ENCODE measurements at places on chromosomes 2 and 18.

DNA sequence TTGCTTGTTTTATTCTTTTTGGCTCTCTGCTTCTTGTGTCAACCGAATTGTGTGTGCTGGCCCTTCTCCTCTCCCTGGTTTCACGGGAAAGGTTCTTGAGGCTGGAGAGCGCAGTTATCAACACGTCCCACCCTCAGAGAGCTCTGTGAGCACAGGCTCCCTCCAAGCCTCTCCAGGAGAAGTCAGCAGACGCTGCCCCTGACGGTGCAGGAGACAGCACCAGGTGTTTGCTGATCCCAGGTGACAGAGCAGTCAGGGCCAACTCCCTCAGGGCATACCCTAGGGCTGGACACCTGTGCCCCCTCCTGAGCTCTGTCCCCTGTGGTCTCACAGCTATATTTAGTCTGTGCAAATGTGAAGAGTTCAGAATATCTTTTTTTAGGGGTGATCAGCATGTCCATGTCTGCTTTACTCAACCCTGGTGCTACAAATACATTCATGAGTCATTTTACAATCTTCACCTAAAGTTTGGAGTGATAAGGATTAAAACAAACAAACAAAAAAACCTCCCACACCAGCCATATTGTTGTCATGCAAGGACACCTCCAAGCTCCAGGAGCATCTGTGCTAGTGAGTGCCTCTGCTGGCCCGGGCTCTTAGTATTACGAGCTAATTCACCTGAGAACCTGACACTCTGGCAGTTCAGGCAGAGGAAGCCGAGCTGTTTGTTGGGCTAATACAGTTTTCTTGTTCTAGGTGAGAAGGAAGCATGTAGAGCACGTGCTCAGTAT, 65.9 kb upstream of the TMEM200C start:
- DNase-seq = no peak

- no peak for DNase-seq
Observed at GRCh38 chr2:179875864-179876263, 14.5 kb upstream of the ZNF385B start.

DNA sequence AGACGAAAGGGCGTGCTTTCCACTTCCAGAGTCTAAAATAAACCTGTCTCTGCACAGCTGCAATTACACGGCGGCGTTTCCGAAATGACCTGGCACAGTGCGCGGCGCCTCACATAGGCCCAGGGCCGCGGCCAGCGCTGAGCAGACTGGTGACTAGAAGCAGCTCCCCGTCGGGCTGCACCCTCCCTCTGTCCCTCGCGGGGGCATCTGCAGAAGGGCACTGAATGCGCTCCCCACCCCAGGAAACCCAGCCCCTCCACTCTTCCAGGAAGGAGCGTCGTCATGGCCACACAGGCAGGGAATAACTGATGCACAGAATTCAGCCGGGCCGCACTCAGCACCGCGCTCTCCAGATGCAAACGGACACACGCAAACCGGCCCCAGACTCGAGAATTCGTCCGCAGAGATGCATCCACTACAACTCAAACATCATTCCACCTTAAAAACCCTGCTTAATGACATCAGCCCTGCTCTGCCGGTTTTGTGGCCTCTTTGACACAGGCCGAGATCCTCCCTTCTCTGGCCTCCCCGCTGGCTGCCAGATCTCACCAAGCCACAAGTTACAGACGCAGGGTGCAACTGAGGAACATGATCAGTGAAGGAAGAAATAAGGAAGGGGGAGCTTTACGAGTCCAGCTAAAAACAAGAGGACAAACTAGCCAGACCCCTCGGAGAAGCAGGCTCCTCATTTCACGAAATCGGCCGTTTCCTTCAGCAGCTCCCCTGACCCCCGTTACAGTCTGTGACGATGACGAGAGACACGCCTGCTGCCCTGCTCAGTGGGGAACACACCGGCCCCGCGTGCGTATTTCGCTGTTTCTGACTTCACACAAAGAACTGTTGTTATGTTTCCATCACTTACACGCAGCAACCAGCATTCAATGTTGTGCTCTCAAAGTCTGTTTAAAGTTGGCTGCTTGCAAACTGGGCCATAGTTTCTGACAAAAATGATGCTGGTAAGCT, 40.2 kb downstream of the MBP start:
- DNase-seq = no peak

- DNase-seq = peak; percentile 83
Observed at GRCh38 chr18:12391487-12392165, 14.6 kb upstream of the AFG3L2 start.

DNA sequence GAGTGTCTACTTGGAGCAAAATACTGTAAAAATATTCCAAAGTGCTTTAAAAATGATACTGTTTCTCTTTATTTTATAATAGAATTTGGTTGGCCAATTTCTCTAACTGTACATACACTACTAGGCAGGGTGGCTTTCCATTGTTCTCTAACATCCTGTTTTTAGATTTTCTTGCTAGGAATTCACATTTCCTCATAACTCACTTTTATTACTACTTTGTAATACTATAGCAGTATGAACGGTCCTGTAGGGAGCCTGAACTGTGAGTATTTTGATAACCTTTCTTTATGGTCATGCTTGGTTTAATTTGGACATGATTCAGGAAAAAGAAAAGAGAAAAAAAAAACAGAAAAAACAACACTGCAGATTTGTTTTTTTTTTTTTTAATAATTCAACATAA, 37.8 kb downstream of the GCG start:
- DNase-seq = peak; percentile 79

- DNase-seq = no peak
Observed at GRCh38 chr2:23606196-23606595, 221.2 kb downstream of the KLHL29 start.

DNA sequence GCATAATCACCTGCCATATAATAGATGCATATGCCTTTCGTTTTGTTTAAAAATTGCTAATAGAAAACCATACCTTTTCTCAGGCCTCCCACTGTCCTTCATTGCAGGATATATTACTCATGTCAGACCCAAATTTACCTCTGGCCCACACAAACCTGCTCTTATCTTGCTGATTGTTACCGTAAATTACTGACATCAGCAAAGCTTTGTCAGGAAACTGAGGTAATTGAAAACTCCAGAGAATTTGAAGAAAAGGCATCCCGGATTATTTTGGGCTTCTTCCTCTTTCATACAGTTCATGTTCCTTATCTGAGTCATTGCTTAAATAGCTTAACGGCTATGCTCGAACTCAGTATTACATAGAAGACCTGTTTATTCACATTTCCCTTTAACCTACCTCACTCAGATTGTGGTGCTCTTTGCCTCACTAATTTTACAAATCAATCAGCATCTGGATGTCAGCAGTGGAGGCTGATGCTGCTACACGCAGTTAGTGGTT, 145.7 kb downstream of the ZEB2 start:
- DNase-seq = no peak

DNA sequence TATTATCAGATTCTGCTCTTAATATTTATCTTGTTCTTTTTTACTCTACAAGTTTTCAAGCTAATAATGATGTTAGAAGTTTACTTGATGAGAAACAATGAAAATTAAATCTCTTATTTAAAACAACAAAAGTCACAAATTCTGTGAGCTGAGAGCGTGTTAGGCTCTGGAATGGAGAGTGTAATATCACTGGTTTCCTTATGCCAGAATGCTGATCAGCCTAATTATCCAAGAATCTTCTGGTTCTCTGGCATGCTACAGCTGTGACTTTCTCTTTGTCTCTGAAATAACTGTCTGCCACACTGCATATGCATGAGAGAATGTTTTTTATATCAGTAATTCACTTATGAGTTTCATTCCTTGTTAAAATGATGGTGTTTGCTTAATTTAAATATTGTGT, 236.7 kb downstream of the PARD3B start:
- DNase-seq = no peak

- no peak for DNase-seq
Observed at GRCh38 chr2:209570194-209570593, 146.3 kb downstream of the MAP2 start.

- DNase-seq = peak; percentile 59
Observed at GRCh38 chr2:48715956-48716355, 39.6 kb downstream of the LHCGR start.

- DNase-seq = no peak
Observed at GRCh38 chr2:157868993-157869392, 7.1 kb downstream of the ACVR1 start.

DNA sequence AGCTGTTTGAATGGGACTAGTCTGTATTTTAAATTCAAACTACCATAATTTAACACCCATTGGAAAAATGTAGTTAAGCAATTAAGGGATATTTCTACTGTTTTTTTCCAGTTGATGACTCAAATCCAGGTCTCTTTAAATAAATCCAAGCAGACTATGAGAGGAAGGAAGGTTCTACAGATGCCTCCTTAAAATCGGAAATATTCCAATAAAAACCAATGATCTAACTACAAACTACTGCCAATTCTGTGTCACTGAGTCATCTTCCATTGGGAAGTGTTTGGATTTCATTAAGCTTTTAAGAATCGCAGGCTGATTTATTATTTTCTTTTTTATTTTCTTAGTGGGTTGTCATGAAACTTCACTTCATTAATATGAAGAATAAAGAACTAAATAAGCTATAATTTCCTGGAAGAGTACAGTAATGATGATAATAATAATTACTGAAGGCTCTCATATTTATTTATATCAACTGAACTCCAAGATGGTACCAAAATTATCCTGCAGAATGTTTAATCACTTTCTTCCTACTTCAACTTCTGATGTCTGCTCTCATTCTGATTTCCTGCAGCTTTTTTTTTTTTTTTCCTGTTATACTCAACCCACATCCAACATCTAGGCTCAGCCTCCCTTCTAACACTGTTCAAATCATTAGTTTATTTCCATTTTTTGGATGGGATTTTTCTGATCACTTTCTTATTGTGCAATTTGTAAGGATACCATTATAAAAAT, 166.3 kb upstream of the FN1 start:
- DNase-seq = no peak

GRCh38 chr2:205177546-205177945, 504.8 kb upstream of the NRP2 start:
- DNase-seq = peak; percentile 7

GRCh38 chr2:99481941-99482340, 7.9 kb downstream of the REV1 start:
- peak; percentile 21 for DNase-seq

- DNase-seq = peak; percentile 13
Observed at GRCh38 chr2:148582679-148583511, 61.7 kb upstream of the EPC2 start.

- peak; percentile 69 for DNase-seq
Observed at GRCh38 chr2:218607436-218608115, at the start of gene PLCD4. TSS of gene PLCD4 (plus strand) at chr2:218607899. CDS start at chr2:218615740, 7,841 bp downstream.

- DNase-seq = no peak
Observed at GRCh38 chr18:45252474-45252873, 362.8 kb upstream of the SLC14A2 start.

DNA sequence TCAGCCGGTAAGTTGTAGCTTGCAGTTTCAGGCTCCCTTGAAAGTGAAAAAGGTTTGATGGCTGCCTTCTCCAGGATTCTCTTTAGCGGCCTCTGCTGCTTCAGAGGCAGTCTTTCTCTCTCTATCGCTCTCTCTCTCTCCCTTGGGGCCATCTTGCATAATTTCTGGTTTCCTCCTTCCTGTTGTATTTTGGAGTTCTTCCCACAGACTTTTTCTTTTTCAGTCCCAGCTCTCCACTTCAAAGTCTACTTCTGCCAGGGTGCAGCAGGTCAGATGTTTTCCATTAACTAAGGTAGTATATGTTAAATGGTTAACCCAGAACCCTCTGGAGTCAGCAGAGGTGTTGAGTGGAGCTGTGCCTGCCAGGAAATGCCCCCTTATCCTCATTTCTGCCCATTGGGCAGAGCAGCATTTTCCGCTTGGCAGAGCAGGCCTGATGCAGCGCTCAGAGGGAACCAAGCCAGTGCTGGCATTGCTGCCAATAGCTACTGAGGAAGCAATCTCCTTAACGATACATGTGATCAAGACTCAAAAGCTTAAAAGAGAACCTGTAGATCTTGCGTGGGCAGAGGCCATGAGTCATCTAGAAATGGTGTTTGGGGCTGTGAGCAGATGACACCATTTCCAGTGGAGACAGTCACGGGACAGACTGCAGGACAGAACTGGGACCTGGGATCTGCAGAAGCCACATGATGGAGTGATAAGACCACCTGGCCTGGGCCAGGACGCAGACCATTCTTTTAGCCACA, 20.8 kb downstream of the DBI start:
- DNase-seq = peak; percentile 91

DNA sequence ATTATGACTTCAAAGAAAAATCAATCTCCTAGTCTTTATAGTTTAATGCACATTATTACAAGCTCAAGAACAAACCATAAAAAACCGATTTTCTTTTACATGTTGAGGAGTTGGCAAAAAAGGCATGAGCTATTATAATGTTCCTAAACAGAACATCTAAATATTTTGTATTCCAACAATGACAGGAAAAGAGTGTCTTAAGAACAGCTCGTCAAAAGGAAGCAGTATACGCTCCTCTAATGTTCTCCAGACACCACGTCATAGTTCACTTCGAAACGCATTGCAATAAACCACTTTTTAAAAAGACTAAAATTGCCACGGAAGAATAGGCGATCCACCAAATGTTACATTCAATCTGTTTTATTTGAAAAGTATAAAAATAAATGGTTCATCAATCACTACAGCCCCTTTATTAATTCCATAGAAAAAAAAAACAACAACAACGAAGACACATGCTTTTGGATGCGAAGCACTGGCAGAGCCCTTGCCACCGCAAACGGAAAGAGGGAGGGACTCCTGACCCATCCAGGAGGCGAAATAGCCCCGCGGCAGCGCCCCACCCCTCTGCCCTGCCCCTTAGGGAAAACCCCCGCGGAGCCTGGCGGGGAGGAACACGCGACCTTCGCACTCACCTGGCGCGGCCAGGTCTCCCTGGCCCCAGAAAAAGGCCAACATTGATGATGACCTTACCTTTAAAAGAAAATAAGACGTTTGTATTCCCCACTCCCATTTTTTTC, 45.8 kb downstream of the MBP start:
- no peak for DNase-seq

DNA sequence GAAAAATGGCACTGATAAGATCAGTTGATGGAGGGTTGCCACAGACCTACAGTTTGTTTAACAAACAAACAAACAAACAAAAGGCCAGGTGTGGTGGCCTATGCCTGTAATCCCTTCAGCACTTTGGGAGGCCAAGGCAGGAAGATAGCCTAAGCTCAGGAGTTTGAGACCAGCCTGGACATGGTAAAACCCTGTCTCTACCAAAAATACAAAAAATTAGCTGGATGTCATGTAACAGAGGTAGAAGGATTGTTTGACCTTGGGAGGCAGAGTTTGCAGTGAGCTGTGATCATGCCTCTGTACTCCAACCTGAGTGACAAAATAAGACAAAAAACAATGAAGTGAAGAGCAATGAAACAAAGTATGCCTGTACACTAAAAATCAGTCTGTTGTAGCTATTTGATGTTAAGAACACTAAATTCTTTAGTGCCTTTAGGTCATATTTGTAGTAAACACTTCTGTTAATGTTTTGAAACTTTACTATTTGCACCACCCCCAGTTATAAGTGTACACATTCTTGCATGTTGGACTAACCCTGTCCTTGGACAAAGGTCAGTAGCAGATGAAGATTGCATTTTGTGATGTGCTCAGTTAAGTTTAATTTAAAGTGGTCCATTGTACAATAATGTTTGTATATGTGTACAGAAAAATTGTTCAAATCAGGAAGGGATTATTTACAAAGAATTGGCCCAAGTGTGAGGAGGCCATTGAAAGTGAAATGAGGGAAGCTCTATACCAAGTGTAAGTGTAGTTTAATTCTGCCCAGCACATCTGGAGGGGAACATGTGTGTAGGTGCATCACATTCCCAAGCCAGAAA, 73.9 kb downstream of the KYNU start:
- DNase-seq = no peak

GRCh38 chr2:42328148-42328833, 32.7 kb downstream of the COX7A2L start:
- peak; percentile 70 for DNase-seq
